Kasumi-1 (cell line): ENCODE measurements at places on chromosomes 3 and 15.

DNA sequence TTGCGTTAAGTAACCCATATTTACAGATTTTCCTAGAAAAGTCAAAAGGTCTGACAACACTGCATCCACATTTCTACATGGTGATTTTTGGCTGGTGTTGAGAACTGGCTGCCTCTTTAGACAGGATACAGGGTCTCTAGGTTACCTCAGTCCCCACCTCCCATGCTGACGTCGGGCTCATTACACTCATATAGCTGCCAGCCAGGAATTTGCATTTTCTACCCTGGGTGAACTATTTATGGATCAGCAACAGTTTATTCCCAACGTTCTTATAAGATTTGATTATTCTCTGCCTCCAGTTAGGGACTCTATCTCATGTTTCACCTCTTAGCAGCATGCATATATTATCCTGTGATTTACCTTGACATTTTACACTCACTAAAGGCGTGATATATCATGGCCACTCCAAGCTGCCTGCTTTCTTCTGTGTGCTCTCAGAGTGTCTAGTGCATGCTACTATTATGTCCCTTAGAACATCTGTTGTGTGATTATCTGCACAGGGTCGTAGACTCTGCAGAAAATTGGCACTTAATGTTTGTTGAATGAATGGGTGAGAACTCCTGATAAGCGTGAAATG lies 49.0 kb downstream of the CLDN11 start:
- DNase-seq, result no peak

- no peak for DNase-seq
These were observed 58.8 kb downstream of the TRAK1 start for GRCh38 chr3:42149975-42150374.

DNA sequence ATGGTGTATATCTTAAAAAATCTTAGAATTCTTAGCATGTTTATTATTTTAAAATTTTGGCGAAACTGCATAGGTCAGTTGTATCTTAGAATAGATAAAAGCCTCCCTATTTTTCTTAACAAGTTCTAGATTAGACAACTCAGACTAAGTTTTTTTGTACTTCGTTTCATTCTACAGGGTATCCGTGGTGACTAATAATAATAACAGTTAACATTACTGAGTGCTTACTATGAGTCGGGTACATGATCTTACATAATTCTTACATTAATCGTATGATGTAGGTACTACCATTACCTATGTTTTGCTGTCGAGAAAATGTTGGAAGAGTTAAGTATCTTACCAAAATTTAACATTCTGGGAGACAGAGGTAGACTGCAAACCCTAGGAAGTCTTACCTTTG lies 60.7 kb downstream of the UBE2E2 start:
- DNase-seq, result no peak

DNA sequence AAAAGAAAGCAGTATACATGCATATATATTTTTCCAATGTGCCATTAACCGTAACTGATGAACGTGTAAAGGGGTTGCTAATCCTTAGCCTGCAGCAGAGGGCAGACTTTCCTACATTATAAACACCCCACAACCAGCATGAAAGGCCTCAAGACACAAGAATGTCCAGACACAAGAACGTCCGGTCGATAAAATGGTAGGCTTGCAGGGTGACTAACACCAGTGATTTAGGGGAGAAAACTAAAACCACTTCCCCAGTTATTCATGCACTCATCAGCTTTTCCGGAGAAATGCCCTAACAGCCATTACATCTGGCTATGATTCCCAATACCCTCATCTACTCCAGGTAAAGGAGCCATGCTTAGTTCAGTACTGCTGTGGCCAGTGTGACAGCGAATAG lies 57.4 kb downstream of the LRTM1 start:
- no peak for DNase-seq

GRCh38 chr3:133915685-133916658 lies 20.3 kb upstream of the RAB6B start:
- DNase-seq, result no peak

GRCh38 chr15:91224755-91225380 lies 124.8 kb downstream of the SV2B start:
- DNase-seq, result peak; percentile 60

DNA sequence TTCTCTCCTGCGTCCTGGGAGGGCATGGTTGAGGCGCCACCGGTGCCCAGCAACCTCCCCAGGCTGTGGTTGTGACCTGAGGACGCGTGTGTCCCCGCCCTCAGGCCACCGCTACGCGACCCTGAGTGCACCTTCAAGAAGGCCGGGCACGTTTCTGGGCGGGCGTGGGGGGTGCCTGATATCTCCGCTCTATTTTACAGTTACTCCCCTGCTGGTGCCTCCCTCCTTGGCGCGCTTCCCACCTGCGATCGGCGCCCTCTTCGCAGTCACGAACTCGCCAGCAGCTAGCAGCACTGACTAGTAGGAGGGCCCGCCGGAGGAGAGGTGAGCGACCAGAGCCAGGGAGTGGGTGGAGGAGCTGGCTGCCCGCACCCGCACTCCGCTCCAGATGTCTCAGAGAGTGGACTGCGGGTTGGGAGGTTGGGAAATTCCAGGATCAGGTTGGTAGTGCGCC lies 43.2 kb upstream of the POLG start:
- DNase-seq, result no peak

- DNase-seq, result no peak
These were observed 104.8 kb downstream of the PLCH1 start for GRCh38 chr3:155640098-155640497.

DNA sequence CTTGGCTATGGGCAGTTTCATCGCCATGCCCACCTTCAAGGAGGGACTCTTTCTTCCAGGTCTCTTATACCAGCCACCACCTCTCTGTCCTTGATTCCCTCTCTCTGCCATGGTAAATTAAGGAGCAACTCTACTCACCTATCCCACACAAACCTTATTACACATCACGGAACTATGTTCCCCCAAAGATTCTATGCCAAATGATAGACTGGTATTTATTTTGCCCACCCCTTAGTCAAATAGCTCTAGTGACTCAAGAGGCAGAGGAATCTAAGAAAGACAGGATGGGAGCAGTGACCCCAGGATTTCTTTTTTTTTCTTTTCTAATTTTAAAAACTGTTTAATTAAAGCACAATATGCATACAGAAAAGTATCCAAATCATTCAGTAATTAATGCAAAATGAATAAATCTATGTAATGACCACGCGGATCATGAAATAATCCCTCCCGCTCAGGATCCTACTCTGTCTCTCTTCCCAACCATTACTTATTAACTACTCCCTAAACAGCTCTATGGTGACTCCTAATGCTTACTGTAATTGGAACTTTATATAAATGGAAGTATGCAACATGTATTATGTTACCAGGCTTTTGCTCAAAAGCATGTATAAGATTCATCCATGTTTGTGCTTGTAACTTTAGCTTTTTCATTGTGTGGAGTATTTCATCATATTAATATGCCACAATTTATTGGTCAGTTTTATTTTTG lies 410.8 kb upstream of the RASGRP1 start:
- no peak for DNase-seq

- no peak for DNase-seq
These were observed 103.5 kb downstream of the UBE3A start for GRCh38 chr15:25335279-25335678.

- DNase-seq, result no peak
These were observed 29.4 kb downstream of the MELTF start for GRCh38 chr3:197000211-197000610.

GRCh38 chr3:179882292-179882691 lies 154.4 kb downstream of the PEX5L start:
- no peak for DNase-seq

DNA sequence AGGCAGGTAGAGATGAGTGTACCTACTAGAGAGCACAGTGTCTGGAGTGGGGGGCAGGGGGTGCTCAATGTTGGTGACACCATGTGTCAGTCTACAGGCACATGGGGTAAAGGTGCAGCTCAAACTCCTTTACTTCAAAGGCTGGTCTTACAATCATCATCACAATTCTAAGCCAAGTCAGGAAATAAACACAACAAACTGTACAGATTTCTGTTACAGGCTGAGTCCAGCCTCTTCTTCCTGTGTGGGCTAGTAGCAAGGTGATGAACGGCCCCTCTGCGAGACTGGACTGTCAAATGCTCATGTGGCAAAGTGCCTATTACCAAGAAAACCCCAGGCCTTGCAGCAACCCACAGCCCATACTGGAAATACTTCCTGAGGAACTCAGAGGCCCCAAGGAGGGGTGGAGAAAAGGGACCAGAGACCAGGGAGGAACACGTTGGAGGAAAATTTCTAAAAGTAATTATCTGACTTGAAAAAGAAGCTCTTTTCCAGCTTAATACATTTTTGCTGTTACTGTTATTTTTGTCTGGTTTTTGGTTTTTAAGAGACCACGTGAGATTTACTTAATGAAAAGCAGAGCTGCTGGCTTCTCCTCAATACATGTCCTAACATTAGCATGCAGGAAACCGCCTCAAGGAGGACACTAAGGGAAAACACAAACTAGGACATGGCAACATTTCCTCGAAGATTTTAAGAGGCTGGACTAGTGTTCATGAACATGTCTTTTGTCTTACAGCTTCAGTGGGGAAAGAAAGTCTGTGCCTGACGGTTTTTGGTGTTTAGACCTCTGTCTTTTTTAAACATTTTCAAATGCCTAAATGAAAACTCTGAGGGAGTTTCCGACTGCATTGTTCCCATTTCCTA lies 29.5 kb downstream of the TBC1D2B start:
- peak; percentile 94 for DNase-seq

DNA sequence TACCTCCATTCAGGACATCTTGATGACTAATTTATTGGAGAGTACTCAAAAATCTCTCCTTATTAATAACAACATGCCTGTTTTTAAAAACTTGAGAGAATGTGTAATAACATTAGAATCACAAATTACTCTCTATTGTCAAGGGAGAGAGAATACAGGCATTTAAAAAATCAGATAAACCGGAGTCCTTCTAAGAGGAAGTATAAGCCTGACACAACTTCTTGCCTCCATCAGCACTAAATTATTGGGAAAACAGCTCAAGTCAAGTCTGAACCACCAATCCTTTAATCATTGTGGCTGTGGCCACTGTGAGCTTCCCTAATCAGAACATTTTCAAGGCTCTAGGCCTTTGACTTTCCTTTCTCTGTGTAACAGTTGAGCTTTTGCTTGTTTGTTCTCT lies 38.0 kb downstream of the SSR3 start:
- DNase-seq, result no peak
